Activated CD4-positive, alpha-beta memory T cell treated with anti-CD3 and anti-CD28 coated beads for 36 hours (primary cell): ENCODE measurements at places on chromosomes 11 and 22. TPM values are rescaled to one million over a fixed set of nuclear protein-coding genes. Genes with fewer than 3 reads are reported as not detected.

Gene DEFB131B
- not detected for total RNA-seq

Gene INS
- not detected for total RNA-seq

Gene HSPB2
- not detected for total RNA-seq

Gene HEPHL1
- not detected for total RNA-seq

Gene VSTM5
- not detected for total RNA-seq

Gene F2
- total RNA-seq = 0.29 TPM

Gene BATF2
- not detected for total RNA-seq

Gene OTOG
- not detected for total RNA-seq

Gene GDPD4
- not detected for total RNA-seq

Gene LYVE1
- total RNA-seq = not detected

Gene OVOL1
- total RNA-seq = not detected

Gene PIWIL4
- 0.29 TPM for total RNA-seq

Gene OR2AT4
- not detected for total RNA-seq

Gene OR8A1
- total RNA-seq = not detected

Gene TALDO1
- total RNA-seq = 296 TPM
